ENCODE measurements at places on chromosomes 5 and 9.

GRCh38 chr9:22175972-22176545 is 167.0 kb upstream of the CDKN2B start:
- no peak for DNase-seq

- DNase-seq: no peak
Measured at GRCh38 chr5:6705959-6706358, 7.3 kb upstream of the TENT4A start.

DNA sequence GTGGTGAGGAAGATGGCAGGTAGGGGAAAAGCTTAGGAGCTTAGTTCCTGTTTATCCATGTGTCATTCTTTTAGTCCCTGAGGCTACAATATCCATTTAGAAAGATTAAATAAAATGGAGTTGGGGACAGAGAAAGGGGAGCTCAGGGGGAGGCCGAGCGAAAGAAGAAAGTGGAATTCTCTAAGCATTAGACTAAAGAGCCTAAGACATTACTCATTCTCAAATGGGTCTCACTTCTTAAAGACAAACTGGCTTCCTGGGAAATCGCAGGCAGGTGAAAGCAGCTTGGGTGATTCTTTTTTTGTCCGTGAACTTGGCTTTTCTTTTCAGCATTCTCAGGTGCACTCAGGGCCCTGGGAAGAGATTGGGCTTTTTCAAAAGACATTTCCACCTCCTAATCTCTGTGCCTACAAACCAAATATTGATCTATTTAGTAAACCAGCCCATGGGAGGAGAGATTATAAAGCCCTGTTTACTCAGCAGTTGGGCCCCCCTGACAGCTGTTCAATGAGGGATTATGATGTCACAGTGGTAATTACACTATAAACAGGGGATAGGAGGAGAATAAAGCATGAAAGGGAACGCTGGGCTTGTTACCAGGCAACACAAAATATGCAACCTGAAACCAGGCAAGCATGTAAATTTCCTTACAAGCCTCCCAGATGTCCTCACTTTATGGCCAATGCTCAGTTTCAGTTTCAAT is 584.0 kb downstream of the ACTL7B start:
- no peak for DNase-seq

GRCh38 chr5:107425541-107426031 is 245.2 kb downstream of the EFNA5 start:
- no peak for DNase-seq

DNA sequence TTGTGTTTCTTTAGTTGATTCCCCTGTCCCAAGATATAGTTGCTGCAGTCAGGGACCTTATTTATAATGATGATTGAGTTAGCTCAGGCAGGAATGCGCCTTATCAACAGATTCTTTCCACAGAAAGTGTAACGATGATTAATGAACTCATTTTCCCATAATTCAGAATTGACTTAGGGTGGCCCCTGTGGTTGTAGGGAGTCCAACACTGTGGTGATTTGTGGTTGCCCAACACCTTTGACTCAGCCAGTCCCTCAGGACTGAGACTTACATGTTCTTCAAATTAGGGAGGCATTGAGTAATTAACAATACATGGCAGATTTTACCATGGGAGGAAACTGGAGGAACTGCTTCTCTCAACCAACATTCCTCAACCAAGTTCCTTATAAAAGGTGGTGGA is 221.9 kb downstream of the GABRG2 start:
- no peak for DNase-seq

DNA sequence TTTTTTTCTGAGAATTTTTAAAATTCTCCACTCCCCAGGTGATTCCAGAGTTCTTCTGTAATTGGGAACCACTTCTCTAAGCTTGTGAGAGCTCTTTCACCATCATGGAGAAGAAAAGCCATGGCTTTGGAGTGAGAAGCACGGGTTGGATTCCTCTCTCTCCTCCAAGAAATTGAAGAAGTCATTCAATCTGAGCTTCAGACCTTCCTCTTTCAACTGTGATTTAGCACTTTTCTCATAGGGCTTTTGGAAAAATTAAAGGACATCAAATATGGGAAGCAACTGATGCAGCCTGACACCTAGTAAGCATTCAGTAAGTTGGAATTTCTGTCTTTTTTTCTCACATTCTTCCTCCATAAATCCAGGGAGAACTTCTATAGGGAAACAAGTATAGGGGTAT is 580.4 kb upstream of the KLF4 start:
- no peak for DNase-seq

- no peak for DNase-seq
Measured at GRCh38 chr9:106859957-106860720, 2.8 kb upstream of the ZNF462 start.

DNA sequence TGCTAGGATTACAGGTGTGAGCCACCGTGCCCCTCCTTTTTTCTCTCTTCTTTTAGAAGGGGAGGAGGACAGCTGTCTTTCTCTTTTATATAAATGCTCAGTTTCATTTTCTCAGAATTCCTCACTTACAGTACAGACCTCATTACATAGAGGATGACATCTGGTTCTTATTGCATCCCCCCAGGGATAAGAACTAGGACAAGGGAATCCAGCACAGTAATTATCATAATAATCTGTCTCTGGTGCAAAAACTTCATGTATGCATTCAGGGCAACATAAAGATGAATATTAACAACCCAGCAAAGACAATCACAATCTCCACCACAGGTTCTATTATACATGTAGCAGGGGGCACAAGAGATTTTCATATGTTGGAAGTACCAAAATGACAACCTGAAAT is 5.1 kb downstream of the SPZ1 start:
- no peak for DNase-seq

DNA sequence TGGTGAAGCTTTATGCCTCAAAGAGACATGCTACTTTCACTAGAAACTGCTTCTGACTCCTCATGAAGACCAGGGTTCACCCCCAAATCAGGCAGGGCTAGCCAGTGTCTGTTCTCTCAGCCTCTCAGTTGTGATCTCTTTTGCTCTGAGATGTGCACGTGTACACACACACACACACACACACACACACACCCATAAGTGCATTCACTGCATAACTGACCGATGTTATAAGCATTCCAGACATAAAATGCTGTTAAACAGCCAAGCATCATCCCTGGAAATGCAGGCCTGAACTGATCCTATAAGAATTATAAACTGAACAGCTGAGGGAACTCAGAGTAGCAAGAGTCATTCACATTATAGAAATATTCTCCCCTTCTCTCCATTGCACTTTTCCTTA is 85.0 kb downstream of the FSTL4 start:
- DNase-seq: no peak

- no peak for DNase-seq
Measured at GRCh38 chr5:22594491-22594890, 258.7 kb downstream of the CDH12 start.

GRCh38 chr5:17233488-17233887 is 16.1 kb downstream of the BASP1 start:
- no peak for DNase-seq

GRCh38 chr9:121801579-121801978 is 150.1 kb downstream of the DAB2IP start:
- no peak for DNase-seq
